ENCODE measurements at places on chromosomes 5 and 9. TPM values are rescaled to one million over a fixed set of nuclear protein-coding genes. Genes with fewer than 3 reads are reported as not detected.

Gene ENTPD8
- total RNA-seq = 0.15 TPM

- H3K36me3 ChIP-seq = peaks cover 97% of the 10 kb centered on the region
- no peak overlapping the region for H3K4me3 ChIP-seq
- H3K27ac ChIP-seq = no peak overlapping the region
These were observed 117.1 kb downstream of the DAB2IP start for GRCh38 chr9:121768416-121769015.

Gene NRARP
- total RNA-seq = 22.7 TPM

GRCh38 chr9:126750941-126751725 lies 53.7 kb upstream of the ZBTB43 start:
- H3K36me3 ChIP-seq = no peaks in the 10 kb centered on the region
- no peak overlapping the region for H3K4me3 ChIP-seq
- no peaks in the 10 kb centered on the region for H3K4me1 ChIP-seq

GRCh38 chr5:68215898-68216244 lies 315 bp downstream of the PIK3R1 start:
- peak overlapping the region; percentile 99 for H3K27ac ChIP-seq
- H3K4me3 ChIP-seq = peak overlapping the region; percentile 74
- DNase-seq = no peak
- no peaks in the 10 kb centered on the region for H3K27me3 ChIP-seq
- no peaks in the 10 kb centered on the region for H3K36me3 ChIP-seq

Data from upper lobe of left lung (tissue), 6 donors.